ENCODE measurements at places on chromosomes 5 and 9. TPM values are rescaled to one million over a fixed set of nuclear protein-coding genes. Genes with fewer than 3 reads are reported as not detected.

Gene MINAR2
- total RNA-seq: not detected

Gene SLC36A3
- not detected for total RNA-seq

Gene CCDC127
- 8.4 TPM for total RNA-seq

Gene FAM163B
- not detected for total RNA-seq

Gene RAI14
- not detected for total RNA-seq

Gene GABRA6
- not detected for total RNA-seq

Gene PTGES2
- 69.2 TPM for total RNA-seq

Gene C8G
- total RNA-seq: 0.99 TPM
